Liver (tissue), 10 donors: ENCODE measurements at places on chromosomes 5 and 9. TPM values are rescaled to one million over a fixed set of nuclear protein-coding genes. Genes with fewer than 3 reads are reported as not detected.

DNA sequence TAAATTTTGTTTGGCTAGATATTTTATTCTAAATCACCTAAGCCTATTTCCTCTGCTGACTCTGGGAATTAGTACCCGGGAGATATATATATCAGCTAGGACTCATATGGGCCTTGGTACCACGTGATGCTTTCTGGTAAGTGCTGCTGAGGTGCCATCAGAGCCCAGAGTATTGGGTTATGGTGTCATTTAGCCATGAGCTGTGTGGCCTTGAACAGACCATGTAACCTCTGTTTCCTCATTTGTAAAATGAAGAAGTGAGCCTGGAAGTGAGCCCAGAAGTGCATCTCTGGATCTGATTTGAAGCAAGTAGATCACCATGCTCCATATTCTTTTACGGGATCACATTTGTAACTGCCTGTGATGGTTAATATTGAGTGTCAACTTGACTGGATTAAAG, 126.1 kb downstream of the GPBP1 start:
- no peak for DNase-seq
- no peak overlapping the region for H3K4me3 ChIP-seq
- H3K36me3 ChIP-seq = no peaks in the 10 kb centered on the region
- no peak overlapping the region for H3K27ac ChIP-seq
- peaks cover 10% of the 10 kb centered on the region for H3K4me1 ChIP-seq
- H3K27me3 ChIP-seq = no peaks in the 10 kb centered on the region

- DNase-seq = no peak
- H3K36me3 ChIP-seq = no peaks in the 10 kb centered on the region
- H3K27me3 ChIP-seq = no peaks in the 10 kb centered on the region
These were observed 130.4 kb downstream of the CRB2 start for GRCh38 chr9:123486431-123486830.

DNA sequence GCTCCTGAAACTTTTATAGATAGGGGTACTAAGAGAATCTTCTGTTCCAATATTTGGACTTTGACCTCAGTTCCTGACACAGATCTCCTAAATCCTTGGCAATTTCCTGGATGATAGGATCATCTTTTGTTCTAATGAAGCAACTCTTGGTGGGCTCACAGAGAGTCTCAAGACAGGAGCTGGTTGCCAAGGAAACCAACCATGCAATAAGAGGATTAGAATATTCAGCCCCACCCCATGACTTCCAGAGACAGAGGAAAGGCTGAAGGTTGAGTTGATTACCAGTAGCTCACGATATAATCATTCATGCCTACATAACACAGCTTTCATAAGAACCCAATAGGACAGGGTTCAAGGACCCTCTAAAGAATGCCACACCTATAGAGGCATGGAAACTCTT, 2050.2 kb upstream of the CDH6 start:
- H3K36me3 ChIP-seq = no peaks in the 10 kb centered on the region
- no peak overlapping the region for H3K27ac ChIP-seq
- no peak for DNase-seq
- H3K4me1 ChIP-seq = no peaks in the 10 kb centered on the region
- no peaks in the 10 kb centered on the region for H3K27me3 ChIP-seq

DNA sequence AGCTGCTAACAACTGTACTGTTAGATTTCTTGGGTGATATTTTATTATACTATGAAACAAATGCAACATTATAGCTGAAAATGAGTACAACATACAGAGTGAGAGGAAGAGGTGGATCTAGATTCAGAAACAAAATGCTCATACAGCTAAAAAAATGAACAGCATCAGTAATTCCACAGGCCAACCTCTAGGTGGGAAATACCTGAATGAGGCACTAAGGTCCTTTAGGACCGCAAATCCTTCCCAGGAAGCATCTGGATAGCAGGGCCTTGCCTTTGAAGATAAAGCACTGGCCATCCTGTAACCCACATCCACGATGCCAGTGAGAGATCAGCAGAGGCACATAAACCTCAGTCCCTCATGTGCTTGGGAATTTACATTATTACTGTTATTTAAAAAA, 310.8 kb downstream of the YTHDC2 start:
- H3K4me3 ChIP-seq = no peak overlapping the region
- no peak overlapping the region for H3K27ac ChIP-seq
- no peaks in the 10 kb centered on the region for H3K36me3 ChIP-seq
- no peaks in the 10 kb centered on the region for H3K4me1 ChIP-seq

- no peaks in the 10 kb centered on the region for H3K36me3 ChIP-seq
- no peak for DNase-seq
- no peaks in the 10 kb centered on the region for H3K27me3 ChIP-seq
- H3K4me1 ChIP-seq = no peaks in the 10 kb centered on the region
These were observed 124.7 kb downstream of the GALNT10 start for GRCh38 chr5:154315196-154315595.

- H3K4me3 ChIP-seq = no peak overlapping the region
- H3K36me3 ChIP-seq = no peaks in the 10 kb centered on the region
These were observed 128.0 kb downstream of the KCTD16 start for GRCh38 chr5:144298658-144299057.

GRCh38 chr5:15117688-15118087, 246.1 kb upstream of the ANKH start:
- H3K36me3 ChIP-seq = no peaks in the 10 kb centered on the region
- no peaks in the 10 kb centered on the region for H3K4me1 ChIP-seq
- no peaks in the 10 kb centered on the region for H3K27me3 ChIP-seq
- no peak overlapping the region for H3K4me3 ChIP-seq
- no peak for DNase-seq

SHOC1 gene
- not detected for polyA plus RNA-seq

SLC1A1 gene
- polyA plus RNA-seq = 24.3 TPM

NEUROG1 gene
- polyA plus RNA-seq = not detected

PCDHGA4 gene
- polyA plus RNA-seq = 0.21 TPM

EGR1 gene
- 20.1 TPM for polyA plus RNA-seq

SLC45A2 gene
- polyA plus RNA-seq = 0.01 TPM
